Activated CD4-positive, alpha-beta T cell treated with anti-CD3 and anti-CD28 coated beads, Interleukin-2, amount 10 ng/mL, durations not matched to agents 7 days and 5 days (primary cell): ENCODE measurements at places on chromosomes 12 and 14. TPM values are rescaled to one million over a fixed set of nuclear protein-coding genes. Genes with fewer than 3 reads are reported as not detected.

DNA sequence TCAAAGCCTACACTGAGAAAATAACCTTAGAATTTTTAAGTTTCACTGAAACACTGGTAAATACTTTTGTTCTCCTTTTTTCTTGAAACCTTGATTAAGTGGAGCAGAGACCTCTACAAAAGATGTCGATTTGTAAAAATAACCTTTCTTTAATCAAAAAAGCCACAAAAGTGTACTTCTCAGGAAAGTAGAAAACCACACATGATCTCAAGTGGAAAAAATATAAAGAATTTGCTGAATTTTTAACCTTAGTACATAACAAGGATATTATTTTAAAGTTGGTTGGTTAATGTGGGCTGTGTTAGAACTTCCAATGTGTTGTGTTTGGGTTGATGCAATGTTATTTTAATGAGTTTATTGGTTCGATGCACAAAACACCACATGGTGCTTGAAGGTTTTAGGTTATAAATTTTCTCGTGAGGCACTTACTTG, 8.6 kb downstream of the LGR5 start:
- H3K27ac ChIP-seq: no peak overlapping the region
- no peak overlapping the region for H3K4me3 ChIP-seq
- H3K27me3 ChIP-seq: peaks cover 38% of the 10 kb centered on the region
- no peaks in the 10 kb centered on the region for H3K36me3 ChIP-seq

- H3K27me3 ChIP-seq: no peaks in the 10 kb centered on the region
- no peaks in the 10 kb centered on the region for H3K4me1 ChIP-seq
- no peak for DNase-seq
- H3K27ac ChIP-seq: no peak overlapping the region
- H3K4me3 ChIP-seq: no peak overlapping the region
Observed at GRCh38 chr14:38047195-38047902, 160.4 kb upstream of the SSTR1 start.

DNA sequence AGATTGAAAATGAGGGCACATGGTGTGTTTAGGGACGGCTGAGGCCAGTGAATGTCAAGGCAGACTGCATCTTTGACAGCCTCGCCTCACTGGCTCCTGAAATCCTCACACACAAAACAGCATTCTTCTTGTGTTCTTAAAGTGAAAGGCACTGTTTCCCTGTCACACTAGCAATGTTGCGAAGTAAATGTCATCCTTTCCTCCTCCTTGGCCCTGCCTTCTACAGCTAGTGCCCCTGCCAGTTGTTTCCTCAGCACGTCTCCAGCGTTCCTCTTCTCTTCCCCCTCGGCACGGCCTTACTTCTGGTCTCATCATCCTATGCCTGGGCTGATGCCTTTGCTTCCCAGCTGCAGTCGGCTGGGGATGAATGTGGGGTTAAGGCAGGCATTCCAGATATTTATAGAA, 129.4 kb upstream of the DNM1L start:
- DNase-seq: no peak
- no peaks in the 10 kb centered on the region for H3K4me1 ChIP-seq
- no peak overlapping the region for H3K27ac ChIP-seq
- no peaks in the 10 kb centered on the region for H3K36me3 ChIP-seq
- H3K4me3 ChIP-seq: no peak overlapping the region
- no peaks in the 10 kb centered on the region for H3K27me3 ChIP-seq

DNA sequence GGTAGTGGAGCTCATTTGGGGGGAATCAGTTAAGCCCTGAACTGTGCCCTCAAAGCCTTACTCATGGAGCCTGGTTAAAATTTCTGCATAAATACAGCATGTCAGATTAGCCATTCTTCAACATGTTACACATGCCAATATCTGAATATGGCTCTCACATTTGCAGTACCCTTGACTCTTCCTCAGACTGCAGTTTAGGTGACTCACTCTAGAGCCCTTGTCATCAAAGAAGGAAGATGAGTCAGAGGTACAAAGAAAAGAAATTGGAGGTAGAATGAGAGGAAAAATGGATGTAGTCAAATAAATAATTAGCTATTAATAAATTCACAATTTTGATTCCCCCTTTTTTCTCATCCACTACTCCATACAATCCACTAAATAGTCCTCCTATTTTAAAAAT, 23.6 kb upstream of the OR4K2 start:
- H3K4me3 ChIP-seq: no peak overlapping the region
- H3K4me1 ChIP-seq: no peaks in the 10 kb centered on the region
- DNase-seq: no peak
- H3K27ac ChIP-seq: no peak overlapping the region

DNA sequence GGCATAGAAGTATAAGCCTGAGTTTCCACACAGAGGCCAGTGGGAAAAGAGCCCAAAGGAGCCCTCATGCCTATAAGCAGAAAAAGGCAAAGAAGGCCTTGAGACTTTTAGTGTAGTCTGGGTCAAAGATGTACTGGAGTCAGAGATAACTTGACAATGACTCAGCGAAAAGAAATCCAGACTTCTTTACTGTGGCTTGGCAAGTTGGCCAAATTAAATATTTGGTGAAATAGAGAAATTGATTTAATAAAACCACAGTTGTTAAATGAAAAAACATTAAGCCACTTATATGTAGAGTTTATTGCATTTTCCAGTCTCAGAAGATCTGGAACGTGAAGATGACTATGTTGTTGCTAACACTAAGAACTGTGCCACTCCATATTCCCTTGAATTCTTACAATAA, 105.1 kb downstream of the TMTC3 start:
- no peaks in the 10 kb centered on the region for H3K36me3 ChIP-seq
- H3K27ac ChIP-seq: no peak overlapping the region
- H3K4me3 ChIP-seq: no peak overlapping the region
- peaks cover 6% of the 10 kb centered on the region for H3K4me1 ChIP-seq
- no peaks in the 10 kb centered on the region for H3K27me3 ChIP-seq

DNA sequence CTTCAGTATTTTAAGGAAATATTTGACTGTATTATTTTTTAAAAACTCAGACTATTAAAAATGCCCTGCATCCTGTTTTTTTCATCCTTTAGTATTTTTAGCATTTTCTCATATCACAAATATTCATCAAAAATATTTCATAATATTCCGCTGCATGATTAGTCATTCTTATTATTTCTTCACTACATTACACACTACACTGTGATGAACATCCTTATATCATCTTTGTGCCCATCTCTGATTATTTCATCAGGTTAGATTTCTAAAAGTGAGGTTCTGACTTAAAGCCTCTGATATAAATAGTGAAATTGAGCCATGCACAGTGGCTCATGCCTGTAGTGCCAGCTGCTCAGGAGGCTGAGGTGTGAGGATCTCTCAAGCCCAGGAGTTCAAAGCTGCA, 8.1 kb downstream of the COCH start:
- H3K4me1 ChIP-seq: peaks cover 5% of the 10 kb centered on the region
- H3K27me3 ChIP-seq: peaks cover 16% of the 10 kb centered on the region
- H3K4me3 ChIP-seq: no peak overlapping the region
- no peak overlapping the region for H3K27ac ChIP-seq
- no peak for DNase-seq
- H3K36me3 ChIP-seq: no peaks in the 10 kb centered on the region

DNA sequence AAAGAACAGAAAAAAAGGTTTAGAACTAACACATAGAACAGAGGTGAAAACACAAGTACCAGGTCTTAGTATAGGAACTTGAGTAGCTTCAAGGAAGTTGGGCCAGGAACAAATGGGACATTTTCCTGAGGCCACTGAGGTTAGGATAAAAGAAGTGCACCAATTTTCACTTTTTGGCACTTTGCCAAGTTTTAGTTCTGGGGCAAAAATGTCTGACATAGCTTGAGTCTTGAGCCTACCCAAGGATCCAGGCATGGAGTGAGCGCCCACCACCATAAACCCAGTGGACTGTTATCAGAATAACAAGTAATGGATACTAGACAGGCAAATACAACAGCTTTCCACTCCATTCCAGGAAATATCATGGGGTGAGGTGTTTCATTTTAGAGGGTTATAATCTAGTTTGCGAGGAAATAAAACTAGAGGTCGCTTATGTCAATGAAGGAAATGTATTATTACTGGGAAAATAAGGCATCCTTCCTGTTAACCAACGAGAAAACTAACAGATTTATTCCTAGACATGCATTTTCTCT, 199.7 kb upstream of the HMGA2 start:
- no peak for DNase-seq
- H3K36me3 ChIP-seq: no peaks in the 10 kb centered on the region
- no peak overlapping the region for H3K27ac ChIP-seq

DNA sequence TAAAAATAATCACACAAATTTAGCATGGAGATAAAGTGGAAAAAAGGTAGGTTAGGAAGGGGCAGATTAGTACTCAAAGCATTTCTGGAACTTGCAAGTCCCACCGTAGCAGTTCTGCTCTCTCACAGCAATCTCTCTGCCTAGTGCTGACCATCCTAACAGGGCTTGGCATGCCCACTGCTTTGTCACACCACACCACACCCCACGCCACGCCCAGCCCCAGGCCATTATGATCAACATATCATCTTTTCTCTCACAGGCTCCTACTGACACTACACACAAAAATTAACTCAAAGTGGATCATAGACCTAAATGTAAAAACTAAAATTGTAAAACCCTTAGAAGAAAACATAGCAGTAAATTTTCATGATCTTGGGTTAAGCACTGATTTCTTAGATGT, 273.7 kb downstream of the DAD1 start:
- peak overlapping the region; percentile 38 for H3K4me3 ChIP-seq
- H3K4me1 ChIP-seq: peaks cover 3% of the 10 kb centered on the region
- no peaks in the 10 kb centered on the region for H3K27me3 ChIP-seq

DNA sequence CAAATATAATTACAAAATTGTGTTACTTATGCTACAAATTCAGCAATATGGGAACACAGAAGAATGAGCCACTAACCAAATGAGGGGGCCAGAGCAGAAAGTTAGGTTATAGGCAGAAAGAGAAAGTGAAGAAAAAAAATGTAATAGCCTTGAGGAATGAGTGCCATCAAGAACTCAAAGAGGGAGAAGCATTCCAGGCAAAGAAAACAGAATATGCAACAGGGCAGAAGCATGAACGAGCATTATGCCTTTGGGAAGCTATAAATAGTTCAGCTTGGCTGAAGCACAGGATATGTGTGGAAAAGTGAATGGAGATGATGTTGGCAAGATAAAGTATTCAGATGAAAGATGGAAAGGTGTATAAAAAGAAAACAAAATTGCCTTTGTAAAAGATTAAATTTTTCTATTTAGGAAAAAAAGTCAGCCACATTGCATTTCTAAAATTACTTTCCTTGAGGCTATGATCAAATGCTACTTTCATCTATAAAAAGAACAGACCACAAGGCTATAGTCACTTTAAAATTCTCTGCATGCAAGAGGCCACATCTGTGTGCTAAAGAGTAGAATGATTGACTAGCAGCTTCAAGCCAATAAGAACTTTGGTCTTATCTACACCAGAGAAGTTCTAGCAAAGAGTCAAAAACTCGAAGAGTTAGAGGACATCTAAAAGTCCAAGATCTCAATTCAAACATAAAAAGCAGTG, 193.6 kb upstream of the GARIN6 start:
- no peak for DNase-seq
- no peak overlapping the region for H3K4me3 ChIP-seq
- no peaks in the 10 kb centered on the region for H3K4me1 ChIP-seq
- H3K36me3 ChIP-seq: no peaks in the 10 kb centered on the region

DNA sequence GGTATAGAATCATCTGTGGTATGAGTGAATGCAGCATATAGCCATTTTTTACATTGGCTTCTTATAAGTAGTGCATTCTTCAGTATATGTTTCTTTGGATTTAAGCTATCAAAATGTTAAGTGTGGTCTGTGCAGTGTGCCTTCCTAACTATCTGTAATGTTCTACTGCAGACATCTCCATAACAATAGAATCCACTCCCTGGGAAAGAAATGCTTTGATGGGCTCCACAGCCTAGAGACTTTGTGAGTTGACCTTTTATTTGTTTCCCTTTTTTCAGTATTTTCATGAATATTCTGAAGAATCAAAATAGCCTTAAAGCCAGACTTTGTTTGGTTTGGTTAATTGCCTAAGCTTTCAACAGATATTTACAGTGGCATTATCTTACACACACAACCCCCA, 107.2 kb downstream of the ZFC3H1 start:
- H3K4me3 ChIP-seq: no peak overlapping the region
- no peaks in the 10 kb centered on the region for H3K4me1 ChIP-seq
- H3K27me3 ChIP-seq: no peaks in the 10 kb centered on the region
- DNase-seq: no peak

DNA sequence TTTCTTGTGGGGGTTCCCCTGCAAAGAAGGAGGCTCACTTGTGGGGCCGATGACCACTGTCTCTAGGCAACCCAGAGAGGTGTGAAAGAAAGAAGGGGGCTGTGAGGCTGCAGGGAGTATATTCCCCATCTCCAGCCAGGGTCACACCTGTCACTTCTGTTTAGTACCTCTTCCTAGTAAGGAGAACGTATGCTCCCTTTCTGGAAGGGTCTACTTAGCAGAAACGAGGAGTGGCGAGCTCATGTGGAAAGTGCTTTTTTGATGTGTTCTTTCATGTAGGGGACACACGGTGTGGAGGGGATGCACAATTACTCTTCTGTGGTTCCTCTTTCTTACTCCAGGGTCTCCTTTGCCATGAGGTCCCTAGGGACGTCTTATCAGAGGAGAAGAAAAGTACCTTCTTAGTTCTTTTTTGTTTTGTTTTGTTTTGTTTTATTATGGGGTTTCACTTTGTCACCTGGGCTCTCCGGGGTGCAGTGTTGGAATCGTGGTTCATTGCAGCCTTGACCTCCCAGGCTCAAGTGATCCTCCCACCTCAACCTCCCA, 58.3 kb downstream of the PRKCH start:
- no peak for DNase-seq
- no peaks in the 10 kb centered on the region for H3K27me3 ChIP-seq
- peaks cover 77% of the 10 kb centered on the region for H3K4me1 ChIP-seq

DNA sequence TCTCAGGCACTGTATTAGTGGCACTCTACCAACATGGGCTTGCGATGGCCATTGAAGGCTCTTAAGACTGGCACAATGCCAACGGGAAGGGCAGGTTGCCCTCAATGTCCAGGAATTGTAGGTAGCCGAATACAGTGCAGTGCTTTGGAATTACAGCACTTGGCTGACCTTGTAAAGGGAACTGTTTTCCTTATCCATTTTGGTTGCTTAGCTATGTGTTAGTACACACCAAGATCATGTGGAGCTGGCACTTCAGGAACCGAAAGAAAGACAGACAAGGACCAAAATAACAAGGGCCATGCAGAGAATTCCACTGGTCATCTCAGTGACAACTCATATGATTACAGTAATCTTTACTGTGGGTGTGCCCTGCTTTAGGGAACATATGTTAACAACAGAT, 72.7 kb downstream of the DYRK2 start:
- DNase-seq: no peak
- peaks cover 3% of the 10 kb centered on the region for H3K27me3 ChIP-seq
- no peaks in the 10 kb centered on the region for H3K4me1 ChIP-seq
- H3K27ac ChIP-seq: no peak overlapping the region
- H3K4me3 ChIP-seq: no peak overlapping the region

- H3K27me3 ChIP-seq: no peaks in the 10 kb centered on the region
- H3K27ac ChIP-seq: no peak overlapping the region
- no peak overlapping the region for H3K4me3 ChIP-seq
- DNase-seq: no peak
- H3K4me1 ChIP-seq: no peaks in the 10 kb centered on the region
Observed at GRCh38 chr14:103007555-103007954, 49.8 kb downstream of the CDC42BPB start.

- H3K4me3 ChIP-seq: no peak overlapping the region
- H3K27me3 ChIP-seq: peaks cover 32% of the 10 kb centered on the region
- DNase-seq: no peak
- no peak overlapping the region for H3K27ac ChIP-seq
Observed at GRCh38 chr12:52710730-52711129, 7.4 kb upstream of the KRT77 start.

GRCh38 chr14:95518045-95518751, 1.7 kb upstream of the SYNE3 start:
- H3K4me3 ChIP-seq: peak overlapping the region; percentile 73
- DNase-seq: no peak

Gene SLC38A2
- 283 TPM for total RNA-seq

Gene USP44
- 3.7 TPM for total RNA-seq

Gene ANKRD9
- total RNA-seq: 6.2 TPM

Gene ARHGAP9
- total RNA-seq: 259 TPM

Gene FAM222A
- 0.73 TPM for total RNA-seq

Gene DNAJC22
- total RNA-seq: not detected

Gene FOXM1
- total RNA-seq: 119 TPM

Gene CLEC1A
- not detected for total RNA-seq
